ENCODE measurements at places on chromosomes 12 and 14.

DNA sequence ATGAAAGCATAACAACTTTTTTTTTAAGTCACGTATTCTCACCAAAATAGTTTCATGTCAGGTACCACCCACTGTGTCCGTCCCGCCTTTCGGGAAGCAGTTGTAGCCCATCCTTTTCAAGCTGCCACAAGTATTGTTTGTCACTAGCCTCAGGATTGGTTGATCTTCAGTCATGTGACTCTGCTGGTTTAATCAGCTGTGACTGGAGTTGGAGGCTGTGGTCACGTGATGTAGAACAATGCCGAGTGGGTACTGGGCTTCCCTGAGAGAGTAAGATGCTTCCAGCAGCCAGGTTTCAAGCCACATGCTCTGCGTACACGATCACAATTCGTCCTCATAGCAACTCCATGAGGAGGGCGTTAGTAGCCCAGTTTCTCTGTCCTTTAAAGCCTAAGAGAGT, 83.0 kb upstream of the WSCD2 start:
- no peak for DNase-seq

DNA sequence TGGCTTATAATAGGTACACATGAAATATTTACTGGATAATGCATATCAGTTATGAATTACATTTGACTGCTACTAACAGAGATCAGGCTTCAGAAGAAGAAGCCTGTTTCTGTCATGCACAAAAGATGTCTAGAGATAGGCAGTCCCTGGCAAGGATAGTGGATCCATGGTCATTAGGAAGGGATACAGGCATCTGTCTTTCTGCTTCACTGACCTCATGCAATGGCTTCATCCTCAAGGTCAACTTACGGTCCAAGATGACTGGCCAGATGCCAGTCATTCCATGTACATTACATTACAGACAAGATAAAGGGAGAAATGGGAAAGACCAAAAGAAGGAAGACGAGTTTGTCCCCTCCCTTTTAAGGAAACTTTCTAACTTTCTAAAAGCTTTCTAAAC, 94.0 kb downstream of the NUAK1 start:
- DNase-seq, result no peak

DNA sequence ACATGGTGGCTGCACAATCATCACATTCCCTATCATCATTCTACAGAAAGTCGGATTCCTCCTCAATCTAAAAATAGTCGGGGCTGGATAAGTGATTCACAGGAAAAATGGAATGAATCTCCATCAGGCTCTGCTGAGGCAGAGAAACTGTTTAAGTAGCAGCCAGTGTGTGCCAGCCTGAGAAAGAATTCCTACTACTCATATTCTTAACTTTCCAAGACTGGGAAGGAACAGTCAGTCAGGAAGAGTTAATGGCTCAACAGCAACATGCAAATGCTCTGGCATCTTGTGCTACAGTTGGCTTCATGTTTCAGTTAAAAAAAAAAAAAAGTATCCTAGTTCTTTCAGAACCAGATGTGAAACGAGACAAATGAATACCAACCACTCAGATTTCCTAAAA, 187.0 kb downstream of the GRIP1 start:
- DNase-seq, result no peak

- no peak for DNase-seq
Measured at GRCh38 chr12:125651625-125652024, 586.4 kb downstream of the AACS start.

GRCh38 chr14:104688505-104689108, 811 bp upstream of the INF2 start:
- peak; percentile 72 for DNase-seq

DNA sequence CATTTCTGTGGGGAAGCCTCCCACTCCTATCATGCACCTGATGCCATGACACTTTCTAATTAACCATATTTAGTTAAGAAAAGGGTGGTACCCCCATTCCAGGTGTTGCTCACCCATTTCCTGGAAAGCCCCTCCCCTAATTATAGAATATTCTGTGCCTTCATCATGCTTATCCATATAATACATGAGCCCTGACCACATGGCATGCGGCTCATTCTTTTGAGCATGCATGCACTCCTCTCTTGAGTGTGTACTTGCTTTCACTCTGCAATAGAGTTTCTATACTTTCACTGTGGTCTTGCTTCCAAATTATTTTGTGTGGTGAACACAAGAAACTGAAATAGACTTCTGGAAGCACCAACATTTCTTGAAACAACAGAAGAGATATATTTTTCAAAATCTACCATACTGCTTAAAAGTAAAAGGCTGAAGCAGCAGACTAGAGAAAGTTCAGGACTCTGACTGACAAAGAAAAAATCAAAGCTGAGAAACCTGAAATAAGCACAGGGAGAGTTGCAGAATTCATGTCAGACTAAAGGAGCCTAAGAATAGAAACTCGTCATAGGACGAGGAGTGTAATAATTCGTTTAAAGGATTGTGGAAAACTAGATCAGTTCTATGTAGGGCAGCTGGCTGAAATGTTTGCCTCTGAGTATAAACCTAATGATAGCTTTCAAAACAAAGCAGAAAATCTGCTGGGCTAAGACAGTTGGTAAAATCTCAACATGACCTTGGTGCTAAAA, 144.8 kb downstream of the KITLG start:
- DNase-seq, result no peak

- peak; percentile 43 for DNase-seq
Measured at GRCh38 chr12:102061096-102061559, 663 bp downstream of the WASHC3 start.

- DNase-seq, result no peak
Measured at GRCh38 chr12:17076811-17077210, 470.8 kb upstream of the LMO3 start.

DNA sequence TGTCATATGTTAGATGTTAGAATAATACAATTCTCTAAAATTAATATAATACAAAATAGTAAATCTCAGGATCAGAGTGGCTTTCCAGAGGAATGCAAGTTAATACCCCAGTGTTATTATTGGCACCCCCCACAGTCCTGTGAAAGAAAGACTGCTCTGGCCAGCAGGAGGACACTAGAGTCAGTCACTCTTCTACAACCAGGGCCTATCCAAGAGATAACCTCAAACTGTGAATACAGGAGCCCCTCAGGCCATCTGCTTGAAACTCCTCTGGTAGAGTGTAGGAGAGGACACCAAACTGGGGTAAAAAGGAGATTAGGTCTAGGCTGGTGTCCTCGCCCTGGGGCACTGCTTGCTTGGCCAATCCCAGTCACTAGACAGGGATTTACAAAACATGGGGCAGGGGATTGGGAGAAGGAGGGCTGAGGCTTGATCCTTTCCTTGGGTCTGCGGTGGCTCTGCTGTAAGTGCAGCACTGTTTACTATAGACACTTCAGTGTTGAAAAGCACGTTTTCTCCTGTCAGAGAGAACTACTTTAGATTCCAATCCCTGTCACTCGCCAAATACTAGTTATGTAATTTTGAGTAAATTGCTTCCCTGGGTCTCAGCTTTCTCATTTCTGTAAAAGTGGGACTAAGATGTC, 44.5 kb upstream of the PTPRR start:
- DNase-seq, result no peak

GRCh38 chr14:101554991-101555668, 6.2 kb upstream of the DIO3 start:
- no peak for DNase-seq

- peak; percentile 66 for DNase-seq
Measured at GRCh38 chr14:20820063-20820904, 17.6 kb upstream of the RNASE1 start.

GRCh38 chr12:46101485-46101869, 111.1 kb upstream of the SCAF11 start:
- DNase-seq, result no peak

DNA sequence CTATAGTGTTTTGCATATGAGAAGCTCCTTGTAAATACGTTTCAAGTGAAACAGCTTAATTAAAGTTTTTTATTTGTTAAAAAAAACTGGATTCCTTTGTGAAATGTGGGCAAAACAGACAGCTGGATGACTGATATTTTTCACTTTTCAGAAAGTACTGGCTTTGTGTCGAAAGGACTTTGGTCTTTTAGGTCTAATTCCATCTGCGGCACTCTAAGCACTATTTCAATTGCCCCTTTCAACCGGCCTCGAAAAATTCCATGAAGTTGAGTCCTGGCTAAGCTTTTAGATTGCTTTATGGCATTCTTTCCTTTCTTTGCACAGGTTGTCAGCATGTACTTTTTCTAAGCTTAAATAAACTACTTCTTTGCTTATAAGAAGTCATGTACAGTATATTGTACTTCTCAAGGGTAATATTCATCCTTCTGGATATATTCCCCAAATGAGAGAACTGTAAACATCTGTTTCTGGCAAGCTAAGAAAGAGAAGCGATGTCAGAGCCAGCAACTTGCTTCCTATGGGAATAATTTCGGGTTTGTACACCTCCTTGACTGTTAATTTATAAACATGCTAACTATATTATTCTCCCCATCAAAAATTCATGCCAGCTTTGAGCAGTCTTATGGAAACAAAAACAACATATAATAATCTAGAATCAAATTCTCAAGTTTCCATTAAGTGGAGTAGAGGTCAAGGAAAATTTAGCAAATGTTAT, 611.3 kb downstream of the ETNK1 start:
- no peak for DNase-seq

DNA sequence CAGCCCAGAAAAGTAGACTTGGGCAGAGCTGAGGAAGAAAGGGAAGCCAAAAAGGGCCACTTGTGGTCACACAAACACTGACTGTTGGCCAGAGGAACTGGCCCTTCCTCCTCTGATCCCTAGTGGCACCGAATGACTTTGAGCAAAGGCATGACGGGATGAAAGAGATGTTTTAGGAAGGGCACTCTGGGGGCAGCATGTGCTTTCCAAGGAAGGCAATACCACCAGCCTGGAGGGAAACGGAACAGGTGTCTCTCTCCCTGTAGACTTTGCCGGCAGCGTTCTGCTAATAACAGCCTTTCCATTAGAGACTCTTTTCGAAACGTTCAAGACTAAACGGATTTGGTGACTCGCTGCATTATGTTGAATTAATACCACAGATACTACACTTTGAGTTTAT, 12.3 kb upstream of the FBXO21 start:
- no peak for DNase-seq

- peak; percentile 43 for DNase-seq
Measured at GRCh38 chr12:57755454-57756372, 810 bp downstream of the MARCHF9 start.

- no peak for DNase-seq
Measured at GRCh38 chr12:25904442-25904841, 54.0 kb upstream of the RASSF8 start.

DNA sequence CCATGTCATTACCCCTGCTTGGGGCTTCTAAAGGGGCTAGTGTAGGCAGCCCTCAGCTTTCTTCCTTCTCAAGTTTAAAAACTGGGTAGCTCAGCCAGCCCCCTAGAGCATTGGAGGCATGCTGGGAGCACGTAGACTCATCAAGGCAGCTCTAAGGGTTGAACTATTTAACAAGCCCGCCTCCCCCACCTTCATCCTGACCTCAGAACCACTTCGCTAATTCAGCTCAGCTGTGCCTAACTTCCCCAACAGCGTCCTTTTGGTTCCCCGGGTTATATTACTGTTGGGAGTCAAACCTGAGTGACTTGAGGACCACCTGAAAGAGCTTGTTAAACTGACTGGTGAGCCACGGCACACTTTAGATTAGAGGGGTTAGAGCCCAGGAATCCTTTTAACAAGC, 30.1 kb downstream of the MAX start:
- no peak for DNase-seq

- no peak for DNase-seq
Measured at GRCh38 chr14:54451961-54452360, 10.8 kb upstream of the CNIH1 start.

DNA sequence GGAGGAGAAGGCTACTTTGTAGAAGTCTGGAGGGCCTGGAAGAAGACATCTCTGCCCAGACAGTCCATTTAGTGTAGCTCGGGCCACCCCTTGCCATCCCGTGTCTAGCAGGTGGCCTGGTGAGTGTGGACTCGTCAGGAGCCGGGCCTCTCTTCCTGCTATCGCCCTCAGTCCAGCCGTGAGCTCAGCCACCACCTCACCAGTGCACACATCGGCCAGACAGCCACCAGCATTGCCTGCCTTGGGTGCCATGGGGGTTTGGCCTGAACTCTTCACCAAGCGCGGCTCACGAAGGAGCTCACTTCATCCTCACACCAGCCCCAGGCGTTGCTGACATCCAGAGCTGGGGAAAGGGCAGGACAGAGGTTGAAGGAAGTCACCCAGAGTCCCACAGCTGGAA, 19.6 kb upstream of the TRAF3 start:
- DNase-seq, result no peak

DNA sequence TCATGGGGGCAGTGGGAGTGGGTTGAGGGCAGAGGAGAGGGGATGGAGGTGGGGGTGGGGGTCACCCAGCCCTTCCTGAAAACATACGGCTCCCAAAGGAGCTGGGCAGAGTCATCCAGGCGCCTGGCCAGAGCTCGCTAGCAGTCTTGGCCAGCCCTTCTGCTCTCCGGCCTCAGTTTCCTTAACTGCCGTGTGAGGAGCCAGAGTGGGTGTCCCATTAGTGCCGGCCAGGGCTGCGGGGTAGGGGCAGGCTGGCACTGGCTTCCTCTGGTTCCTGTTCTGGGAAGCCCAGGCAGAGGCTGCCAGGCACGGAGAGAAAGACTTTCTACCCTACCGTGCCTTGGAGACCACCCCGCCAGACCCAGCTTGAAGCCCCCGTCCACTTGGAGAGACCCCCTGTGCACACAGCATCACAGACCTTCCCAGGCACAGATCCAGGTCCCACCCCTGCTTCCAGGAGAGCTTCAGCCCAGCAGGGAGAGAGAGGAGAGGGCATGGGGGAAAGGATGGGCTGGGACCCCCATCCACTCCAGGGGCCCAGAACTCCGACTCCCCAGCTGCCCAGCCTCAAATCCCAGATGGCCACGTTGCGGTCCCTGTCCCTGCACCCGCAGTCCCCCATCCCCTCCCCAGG, 93.3 kb downstream of the RFLNA start:
- DNase-seq, result no peak

- DNase-seq, result no peak
Measured at GRCh38 chr12:105253866-105254513, 18.0 kb upstream of the APPL2 start.

DNA sequence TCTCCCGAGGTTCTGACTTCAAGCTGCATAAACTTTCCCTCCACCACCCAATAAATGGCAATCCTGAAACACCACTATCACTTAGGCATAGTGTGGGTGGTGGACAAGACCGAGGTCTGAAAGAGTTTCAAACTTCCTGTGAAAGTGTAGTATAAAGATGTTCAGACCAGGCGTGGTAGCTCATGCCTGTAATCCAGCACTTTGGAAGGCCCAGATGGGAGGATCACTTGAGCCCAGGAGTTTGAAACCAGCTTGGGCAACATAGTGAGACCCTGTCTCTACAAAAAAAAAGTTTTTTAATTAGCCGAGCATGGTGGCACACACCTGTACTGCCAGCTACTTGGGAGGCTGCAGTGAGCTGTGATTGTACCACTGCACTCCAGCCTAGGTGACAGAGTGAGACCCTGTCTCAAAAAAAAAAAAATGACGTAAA, 61.9 kb downstream of the CCDC92 start:
- DNase-seq, result no peak

GRCh38 chr12:25084816-25085215, 110.1 kb downstream of the DNAI7 start:
- no peak for DNase-seq

Measured in hematopoietic multipotent progenitor cell treated with erythropoietin and hydrocortisone succinate and interleukin-3 and kit ligand, for 4 days (in vitro differentiated cells).